ENCODE measurements at places on chromosomes 6 and 20.

- peak; percentile 80 for DNase-seq
These were observed 198.9 kb downstream of the CLIC5 start for GRCh38 chr6:45816674-45817297.

DNA sequence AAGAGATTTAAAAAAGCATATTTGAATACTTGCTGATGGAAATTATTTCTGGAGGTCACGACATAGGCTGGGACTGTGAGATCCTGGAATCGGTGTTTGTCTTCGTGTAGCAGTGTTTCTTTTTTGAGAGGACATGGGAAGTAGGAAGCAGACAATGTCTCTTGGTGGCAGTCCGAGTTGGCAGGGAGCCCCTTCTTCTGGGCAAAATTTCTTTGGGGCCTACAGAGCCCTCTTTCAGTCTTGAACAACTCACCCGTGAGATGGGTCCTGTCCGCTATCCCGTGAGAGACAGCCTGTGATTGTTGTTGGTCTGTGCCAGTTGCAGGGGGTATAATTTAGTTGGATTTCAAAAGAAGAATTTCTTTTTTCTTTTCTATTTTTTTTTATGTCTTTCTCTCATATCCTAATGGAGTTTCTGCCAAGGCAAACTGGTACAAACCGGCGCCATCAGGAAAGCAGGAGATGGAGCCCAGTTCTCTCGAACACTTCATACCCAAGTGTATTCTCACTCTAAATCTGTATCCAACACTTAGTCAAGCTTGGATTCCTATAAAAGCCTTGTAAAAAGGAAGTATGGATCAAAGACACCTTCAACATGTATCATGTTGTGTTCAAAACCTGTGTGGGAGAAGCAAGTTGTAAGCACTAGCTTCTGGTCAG, 785.1 kb downstream of the MAFB start:
- DNase-seq = no peak

- no peak for DNase-seq
These were observed 11.9 kb downstream of the CD40 start for GRCh38 chr20:46129955-46130481.

- DNase-seq = no peak
These were observed 292.6 kb upstream of the PREP start for GRCh38 chr6:105695461-105695860.

- DNase-seq = peak; percentile 51
These were observed 19.6 kb upstream of the FERMT1 start for GRCh38 chr20:6142348-6142993.

DNA sequence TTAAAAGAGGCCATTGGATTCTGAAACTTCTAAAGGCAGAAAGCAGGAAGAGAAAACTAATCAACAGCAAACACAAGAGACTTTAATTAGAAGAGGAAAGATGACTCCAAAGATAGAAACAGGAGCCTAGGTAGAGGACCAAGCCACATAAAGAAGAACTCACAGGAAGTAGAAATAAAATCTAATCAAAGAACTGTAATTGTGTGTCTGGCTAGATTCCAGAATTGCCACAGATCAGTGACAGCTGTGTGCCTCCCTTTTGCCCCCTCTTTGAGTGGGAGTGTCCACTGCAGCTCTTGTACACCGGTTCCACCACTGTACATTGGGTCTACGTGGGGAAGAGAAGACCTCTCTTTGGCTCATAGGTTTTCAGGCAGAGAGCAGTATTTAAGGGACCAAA, 22.3 kb upstream of the THEMIS start:
- DNase-seq = no peak

DNA sequence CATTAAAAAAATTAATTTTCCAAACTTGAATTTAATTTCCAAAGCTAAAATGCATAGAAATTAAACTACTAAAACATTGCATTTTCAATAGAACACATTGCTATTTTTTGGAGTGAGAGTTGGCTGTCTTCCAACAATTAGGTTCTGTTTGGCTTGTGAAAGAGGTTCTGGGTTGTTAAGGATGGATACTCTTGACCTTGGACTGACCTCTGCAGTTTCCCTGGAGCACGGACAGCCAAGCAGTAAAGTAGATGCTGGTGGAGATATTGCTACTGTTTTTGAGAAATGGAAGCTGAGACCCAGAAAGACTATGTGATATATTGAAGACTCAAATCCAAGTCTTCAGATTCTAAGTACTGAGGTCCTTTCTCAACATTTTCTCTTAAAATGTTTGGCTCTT, 95.9 kb upstream of the CHD6 start:
- no peak for DNase-seq

- no peak for DNase-seq
These were observed 60.9 kb downstream of the TULP4 start for GRCh38 chr6:158373214-158373613.

DNA sequence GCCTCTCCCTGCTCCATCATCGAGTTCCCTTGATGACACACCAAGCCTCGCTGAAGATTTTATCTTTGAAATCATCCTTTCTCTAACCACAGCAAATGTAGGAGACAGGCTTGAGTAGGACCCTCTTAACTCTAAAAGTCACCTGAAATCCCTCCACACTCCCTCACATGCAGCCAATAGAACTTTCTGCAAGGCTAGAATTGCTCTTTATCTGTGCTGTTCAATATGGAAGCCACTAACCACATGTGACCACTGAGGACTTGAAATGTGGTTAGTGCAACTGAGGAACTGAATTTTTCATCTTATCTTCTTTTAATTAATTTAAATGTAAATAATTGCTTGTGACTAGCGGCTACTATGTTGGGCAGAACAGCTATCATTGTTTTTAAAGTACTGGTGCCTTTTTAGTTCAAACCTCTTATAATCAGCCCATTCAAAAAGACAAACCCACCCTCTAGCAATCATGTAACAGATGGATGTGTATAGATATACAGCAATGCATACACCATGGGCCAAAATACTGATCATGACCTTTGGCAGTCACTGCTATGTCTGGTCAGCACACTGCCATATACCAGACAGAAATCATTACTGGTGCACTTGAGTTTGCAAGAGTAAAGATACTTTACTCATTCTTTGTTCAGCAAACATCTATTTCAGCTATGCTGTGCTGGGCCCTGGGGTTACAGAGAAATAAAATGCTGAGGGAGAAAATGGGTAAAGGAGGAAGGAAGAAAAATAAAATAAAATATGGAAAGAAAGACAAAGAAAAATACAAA, 50.0 kb downstream of the GFOD1 start:
- no peak for DNase-seq

Data from fibroblast of skin of back (primary cell).